ENCODE measurements at places on chromosomes 4 and X.

DNA sequence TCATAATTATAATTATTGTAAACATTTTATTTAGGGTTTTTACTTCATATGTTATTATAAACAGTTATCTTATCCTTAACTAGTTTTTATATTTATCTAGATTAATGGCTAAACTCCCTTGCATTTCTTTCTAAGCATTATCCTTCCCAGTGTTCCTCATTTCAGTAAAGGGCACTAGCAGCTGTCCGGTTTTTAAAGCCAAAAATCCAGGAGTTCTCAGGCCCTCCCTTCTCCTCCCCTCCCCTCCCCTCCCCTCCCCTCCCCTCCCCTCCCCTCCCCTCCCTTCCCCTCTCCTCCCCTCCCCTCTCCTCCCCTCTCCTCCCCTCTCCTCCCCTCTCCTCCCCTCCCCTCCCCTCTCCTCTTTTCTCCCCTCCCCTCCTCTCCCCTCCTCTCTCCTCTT is 58.9 kb downstream of the FBXO8 start:
- no peak for DNase-seq

DNA sequence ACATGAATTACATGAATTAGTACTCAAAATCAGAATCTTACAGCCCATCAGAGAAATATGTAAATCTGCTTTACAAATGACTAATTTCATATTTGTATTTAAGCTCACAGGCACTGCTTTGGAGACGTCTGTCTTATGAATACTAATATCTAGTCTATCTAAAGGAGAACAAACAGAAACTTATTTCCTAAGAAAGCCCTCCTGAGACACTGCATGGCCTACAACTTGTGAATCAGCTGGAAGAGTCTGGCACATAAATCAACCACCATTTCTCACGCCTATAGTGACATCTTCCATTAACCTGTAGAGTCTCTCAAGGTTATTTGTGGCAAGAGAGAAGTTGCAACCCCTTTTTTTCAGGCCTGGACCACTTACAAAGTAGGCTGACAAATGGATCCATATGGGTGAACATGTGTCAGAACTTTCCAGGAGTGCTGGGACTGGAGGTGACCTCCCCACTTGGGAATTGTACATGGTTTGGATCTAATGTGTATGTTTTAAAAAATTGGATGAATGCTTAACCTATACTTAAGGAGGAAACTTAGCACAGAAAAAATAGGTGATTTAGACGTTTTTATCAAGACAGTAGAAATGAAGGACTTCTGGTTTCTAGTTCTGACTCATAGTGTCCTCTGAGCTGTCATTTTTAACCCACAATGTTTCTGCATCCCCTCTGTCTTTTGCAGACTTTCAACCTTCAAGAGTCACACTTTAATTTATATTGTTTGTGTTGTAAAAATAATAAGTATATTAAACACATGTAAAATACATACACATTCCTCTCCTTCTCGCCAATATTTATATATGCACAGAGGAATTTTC is 83.2 kb upstream of the ARHGAP24 start:
- DNase-seq: no peak

GRCh38 chr4:40065010-40065409 is 8.4 kb downstream of the N4BP2 start:
- no peak for DNase-seq

DNA sequence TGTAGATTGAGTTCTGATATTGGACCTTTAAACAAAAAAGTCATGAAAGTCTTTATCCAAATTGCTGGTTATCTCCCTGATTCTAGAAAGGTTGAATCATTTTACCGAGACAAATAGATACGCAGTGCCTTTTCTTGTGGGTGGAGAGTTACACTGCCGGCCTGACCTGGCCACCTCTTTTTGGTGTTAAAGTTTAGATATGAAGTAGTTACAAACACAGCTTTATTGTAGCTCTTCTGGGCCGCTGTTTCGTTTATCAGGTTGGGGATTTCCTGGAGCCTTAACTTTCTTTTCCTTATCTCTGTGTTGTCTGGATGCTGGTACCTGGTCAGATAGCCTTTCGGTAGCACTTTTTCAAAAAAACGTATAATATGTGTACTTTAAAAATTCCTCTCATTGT is 31.0 kb downstream of the FNIP2 start:
- DNase-seq: no peak

DNA sequence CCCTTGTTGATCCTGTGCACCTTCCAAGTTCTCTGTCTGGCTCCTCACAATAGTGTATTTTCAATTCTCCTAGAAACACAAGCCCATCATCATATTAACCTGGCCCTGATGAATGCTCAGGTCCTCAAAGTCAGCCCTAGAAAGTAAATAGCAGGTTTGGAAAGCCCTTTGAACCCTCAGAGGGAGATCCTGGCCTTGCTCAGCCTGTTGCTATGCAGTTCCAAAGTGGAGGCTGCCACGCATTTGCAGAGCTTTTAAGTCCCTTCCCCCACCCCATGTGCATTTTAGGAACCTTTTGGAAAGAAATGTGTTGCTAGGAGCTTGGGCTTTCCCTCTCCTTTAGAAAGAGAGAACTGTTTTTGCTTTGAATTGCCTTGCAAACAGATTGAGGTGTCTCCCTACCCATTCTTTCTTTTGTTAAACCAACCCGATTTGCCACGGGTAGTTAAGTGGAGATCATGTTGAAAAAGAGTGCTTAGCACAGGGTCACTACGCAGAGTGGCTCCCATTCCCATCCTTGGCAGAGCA is 12.2 kb downstream of the MAMLD1 start:
- no peak for DNase-seq

GRCh38 chrX:28880136-28880535 is 292.9 kb downstream of the IL1RAPL1 start:
- no peak for DNase-seq

GRCh38 chr4:185874516-185875230 is 62.7 kb upstream of the SORBS2 start:
- no peak for DNase-seq

DNA sequence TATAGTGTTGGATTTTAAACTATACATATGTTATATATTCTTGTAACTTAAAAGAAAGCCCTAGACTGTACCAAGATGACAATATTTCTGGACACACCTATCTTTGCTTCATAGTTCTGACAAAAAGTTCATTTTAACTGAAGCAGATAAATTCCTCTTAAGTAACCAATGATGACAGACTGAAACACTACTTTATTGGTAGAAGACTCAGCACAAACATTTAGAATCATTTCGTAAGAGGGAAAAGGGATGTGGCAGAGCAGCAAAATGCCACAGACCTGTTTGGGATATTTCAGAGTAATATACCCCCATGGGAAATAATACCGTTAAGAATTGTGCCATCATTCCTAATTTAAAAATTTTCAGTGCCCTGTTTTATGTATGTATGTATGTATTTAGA is 56.2 kb downstream of the APOO start:
- no peak for DNase-seq

DNA sequence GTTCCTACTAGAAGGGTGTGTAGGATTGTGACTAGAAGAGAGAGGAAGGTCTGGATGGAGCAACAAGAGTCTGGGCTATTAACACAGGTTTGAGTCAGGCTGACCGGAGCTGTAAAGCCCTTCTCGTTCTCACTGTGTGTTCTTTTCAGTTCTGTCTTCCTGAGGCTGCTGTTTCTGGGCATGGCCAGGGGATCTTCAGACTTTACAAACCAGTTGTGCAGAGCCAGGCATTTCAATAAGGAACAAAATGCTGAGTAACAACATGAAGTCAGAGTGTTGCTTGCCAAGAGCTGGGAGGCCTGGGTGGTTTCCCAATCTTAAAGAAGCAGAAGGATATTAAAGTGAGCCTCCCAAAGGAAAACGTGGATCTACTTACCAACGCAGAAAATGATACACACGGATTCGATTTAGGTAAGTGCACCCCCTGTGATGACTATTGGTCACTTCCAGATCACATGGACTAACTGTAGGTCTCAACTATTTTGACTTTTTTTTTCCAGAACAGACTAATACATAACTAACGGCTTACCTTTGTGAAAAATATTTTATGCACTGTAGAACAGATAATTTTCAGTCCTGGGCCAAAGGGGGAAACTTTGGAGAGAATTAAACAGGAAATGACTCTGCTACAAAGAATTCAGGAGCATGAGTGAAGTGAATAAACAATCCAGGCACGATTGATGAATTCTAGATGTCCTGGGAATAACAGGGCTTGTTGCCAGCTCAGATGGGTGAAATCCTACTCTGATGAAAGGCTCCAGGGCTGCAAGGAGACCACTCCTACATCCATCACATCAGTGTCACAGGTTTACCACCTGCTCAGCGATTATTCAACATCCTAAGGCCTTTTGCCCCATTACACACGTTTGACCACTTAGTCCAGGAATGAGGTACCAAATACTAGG is 94.5 kb downstream of the ANXA3 start:
- DNase-seq: no peak

DNA sequence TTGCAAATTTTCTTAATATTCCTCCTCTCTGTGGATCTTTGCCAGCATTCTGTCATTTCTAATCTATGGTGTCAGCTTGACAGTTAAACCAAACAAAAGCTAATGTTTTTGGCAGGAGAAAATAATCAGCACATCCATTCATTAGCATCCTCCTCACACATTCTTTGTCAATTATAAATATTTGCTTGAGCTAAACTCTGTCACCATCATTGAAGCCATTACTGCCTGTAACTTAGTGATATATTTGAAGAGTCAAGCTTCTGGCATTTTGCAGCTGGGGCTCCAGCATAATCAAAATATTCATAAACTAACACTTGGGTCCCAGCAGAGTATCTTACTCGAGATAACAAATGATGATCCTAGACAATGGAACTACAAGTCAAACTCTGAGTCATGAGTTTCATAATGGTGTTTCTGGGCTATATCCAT is 126.1 kb downstream of the EIF4E start:
- no peak for DNase-seq

DNA sequence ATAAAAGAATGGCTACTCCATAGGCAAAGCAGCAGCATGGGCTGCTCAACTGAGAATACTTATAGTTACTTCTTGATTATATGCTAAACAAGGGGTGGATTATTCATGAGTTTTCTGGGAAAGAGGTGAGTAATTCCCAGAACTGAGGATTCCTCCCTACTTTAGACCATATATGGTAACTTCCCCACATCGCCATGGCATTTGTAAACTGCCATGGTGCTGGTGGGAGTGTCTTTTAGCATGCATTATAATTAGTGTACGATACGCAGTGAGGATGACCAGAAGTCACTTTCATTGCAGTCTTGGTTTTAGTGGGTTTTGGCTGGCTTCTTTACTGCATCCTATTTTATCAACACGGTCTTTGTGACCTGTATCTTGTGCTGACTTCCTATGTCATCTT is 141.5 kb downstream of the MAGEB17 start:
- DNase-seq: no peak

- DNase-seq: no peak
Measured at GRCh38 chr4:119139311-119139710, 3.7 kb downstream of the MYOZ2 start.

DNA sequence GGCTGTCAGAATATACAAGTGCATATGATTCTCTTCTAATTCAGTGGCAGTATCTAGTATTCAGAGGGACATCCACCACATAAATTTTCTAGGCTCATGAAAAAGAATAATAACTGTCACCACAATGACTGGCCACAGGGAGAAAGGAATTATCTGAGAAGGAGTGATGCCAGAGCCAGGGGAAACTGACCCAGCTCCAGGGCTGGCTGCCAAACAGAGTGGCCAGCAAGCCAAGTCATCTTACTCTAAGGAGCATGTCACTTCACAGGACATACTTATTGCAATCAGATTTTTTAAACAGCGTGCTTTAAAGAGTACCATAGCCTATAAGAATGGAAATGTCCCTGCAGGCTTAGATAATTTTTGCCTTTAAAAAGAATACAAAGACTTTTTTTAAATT is 5.8 kb upstream of the SEPTIN11 start:
- DNase-seq: no peak

DNA sequence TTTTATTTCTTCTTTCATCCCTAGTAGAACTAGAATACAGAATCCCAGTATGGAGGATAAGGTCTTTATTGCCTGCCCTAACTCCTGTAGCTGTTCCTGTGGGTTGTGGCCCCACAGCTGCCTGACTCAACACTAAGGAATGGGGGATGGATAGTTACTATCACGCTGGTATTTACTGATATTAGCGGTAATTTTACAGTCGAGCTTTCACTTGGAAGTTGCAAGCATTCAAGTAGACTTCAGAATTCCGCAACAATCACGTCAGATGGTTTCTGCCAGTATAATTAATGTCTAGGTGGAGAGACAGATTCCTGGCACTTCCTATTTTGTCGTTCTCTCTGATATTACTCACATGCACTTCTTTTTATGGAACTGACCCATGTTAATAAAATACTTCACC is 489.8 kb downstream of the PABPC4L start:
- DNase-seq: no peak

GRCh38 chr4:159047478-159048165 is 55.3 kb upstream of the RAPGEF2 start:
- no peak for DNase-seq

DNA sequence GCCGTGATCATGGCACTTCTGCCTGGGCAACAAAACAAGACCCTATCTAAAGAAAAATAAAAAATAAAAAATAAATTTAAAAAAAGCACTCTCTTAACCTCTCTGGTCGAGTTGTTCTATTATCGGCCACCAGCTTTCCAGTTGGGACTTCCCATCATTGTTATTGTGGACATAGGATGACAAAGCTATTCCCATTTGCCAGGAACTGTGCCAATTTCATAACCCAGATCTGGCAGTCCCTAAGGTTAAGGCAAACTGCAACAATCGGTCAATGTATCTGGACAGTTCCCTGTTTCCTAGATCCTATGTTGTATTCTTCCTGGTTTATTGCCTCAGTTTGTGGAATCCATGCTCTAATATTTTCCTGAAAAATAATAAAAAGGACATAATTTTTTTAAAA is 17.8 kb upstream of the ANXA5 start:
- DNase-seq: no peak

GRCh38 chr4:136690360-136690759 is 841.9 kb downstream of the PCDH18 start:
- no peak for DNase-seq

DNA sequence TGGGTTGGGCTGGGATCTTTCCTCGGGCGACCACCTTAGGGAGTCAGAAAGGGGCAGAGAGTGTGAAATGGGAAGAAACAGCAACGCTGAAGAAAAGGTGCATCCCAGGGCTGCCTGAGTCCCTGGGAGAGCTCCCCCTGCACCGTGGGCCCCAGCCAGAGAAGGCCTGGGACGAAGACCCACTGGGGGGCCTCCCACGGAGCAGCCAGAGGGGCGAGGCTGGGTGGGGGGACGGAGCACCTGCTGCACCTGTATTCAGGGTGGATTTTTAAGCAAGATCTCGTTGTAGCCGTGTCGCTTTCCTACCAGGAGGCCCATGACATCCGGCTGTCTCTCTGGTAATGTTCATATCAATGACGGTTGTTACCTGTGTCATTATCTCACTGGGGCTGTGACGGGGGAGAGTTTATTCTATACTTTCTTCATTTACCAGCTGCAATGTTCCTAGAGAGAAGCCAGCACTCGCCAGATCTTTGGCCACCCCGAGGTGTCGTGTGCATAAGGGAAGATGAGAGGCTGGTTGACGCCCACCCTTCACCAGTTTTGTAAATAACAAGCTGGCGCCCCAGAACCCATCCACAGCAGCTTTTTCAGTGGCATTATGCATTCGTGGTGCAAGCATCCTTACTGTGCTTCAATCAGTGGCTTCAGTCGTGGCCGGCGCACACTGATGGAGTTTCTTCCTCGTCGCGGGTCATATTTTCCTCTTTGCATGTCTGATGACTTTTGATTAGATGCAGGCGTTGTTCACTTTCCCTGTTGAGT is 5.6 kb upstream of the PCGF3 start:
- no peak for DNase-seq
